Neural progenitor cell (in vitro differentiated cells): ENCODE measurements at places on chromosomes 3 and 15. TPM values are rescaled to one million over a fixed set of nuclear protein-coding genes. Genes with fewer than 3 reads are reported as not detected.

DNA sequence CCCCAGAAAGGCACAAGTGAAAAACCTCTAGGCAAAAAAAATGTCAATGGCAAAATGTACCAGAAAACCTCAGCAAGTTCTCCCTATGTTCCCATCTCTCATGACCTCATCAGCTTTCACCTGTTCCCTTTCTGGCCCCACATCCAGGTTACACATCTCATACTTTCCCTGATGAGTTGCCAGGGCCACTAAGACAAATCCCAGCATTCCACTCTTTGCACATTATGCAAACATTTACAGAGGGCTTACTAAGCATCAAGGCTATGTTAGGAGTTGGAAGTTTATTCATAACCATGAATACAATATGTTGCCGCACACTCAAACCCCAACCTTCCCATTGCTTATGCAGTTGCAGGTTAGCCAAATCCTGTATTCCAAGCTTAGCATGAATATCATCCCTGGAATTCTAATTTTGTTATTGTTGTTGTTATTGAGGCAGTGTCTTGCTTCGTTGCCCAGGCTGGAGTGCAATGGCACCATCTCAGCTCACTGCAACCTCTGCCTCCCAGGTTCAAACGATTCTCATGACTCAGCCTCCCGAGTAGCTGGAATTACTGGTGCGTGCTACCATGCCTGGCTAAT is 129.3 kb upstream of the UBE2E2 start:
- no peak for DNase-seq

DNA sequence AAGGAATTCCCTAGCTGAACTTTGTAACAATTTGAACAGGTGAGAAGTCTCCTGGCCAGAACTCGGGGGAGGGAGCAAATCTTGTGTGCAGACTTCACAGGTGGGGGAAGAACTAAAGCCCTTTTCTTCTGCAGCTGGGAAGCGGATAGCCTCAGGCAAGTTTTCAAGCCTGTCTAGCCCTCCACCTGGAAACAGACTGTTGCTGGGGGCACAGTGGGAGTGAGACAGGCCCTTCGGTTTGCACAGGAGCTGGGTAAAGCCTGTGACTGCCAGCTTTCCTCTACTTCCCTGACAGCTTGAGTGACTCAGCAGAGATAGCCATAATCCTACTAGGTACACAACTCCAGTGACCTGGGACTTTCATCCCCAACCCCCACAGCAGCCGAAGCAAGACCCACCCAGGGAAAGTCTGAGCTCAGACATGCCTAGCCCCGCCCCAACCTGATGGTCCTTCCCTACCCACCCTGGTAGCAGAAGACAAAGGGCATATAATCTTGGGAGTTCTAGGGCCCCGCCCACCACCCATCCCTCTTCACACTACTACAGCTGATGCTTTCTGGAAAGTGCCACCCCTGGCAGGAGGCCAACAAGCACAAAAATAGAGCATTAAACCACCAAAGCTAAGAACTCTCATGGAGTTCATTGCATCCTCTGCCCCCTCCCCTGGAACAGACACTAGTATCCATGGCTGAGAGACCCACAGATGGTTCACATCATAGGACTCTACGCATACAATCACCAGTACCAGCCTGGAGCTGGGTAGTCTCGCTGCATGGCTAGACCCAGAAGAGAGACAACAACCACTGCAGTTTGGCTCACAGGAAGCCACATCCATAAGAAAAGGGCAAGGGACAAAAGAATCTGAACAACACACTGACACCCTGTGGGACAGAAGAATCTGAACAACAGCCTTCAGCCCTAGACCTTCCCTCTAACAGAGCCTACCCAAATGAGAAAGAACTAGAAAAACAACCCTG is 479.0 kb downstream of the RAP2B start:
- DNase-seq = peak; percentile 2

GRCh38 chr3:127068111-127068810 is 85.3 kb downstream of the PLXNA1 start:
- no peak for DNase-seq

DNA sequence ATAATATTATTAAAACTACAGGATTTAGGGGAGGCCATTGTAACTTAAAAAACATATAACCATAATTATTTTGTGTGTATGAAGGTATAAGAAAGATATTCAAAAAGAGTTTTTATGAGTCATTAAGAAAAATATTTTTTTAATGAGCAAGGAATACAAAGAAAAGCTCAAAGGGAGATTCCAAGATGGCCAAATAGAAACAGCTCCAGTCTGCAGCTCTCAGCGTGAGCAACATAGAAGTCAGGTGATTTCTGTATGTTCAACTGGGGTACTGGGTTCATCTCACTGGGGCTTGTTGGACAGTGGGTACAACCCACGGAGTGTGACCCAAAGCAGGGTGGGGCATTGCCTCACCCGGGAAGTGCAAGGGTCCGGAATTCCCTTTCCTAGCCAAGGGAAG is 336.1 kb downstream of the TBL1XR1 start:
- no peak for DNase-seq

The ACTRT3 gene
- 0.31 and 0.34 TPM in 2 replicates for total RNA-seq

GRCh38 chr3:73705792-73706191 is 81.1 kb upstream of the PDZRN3 start:
- DNase-seq = no peak

DNA sequence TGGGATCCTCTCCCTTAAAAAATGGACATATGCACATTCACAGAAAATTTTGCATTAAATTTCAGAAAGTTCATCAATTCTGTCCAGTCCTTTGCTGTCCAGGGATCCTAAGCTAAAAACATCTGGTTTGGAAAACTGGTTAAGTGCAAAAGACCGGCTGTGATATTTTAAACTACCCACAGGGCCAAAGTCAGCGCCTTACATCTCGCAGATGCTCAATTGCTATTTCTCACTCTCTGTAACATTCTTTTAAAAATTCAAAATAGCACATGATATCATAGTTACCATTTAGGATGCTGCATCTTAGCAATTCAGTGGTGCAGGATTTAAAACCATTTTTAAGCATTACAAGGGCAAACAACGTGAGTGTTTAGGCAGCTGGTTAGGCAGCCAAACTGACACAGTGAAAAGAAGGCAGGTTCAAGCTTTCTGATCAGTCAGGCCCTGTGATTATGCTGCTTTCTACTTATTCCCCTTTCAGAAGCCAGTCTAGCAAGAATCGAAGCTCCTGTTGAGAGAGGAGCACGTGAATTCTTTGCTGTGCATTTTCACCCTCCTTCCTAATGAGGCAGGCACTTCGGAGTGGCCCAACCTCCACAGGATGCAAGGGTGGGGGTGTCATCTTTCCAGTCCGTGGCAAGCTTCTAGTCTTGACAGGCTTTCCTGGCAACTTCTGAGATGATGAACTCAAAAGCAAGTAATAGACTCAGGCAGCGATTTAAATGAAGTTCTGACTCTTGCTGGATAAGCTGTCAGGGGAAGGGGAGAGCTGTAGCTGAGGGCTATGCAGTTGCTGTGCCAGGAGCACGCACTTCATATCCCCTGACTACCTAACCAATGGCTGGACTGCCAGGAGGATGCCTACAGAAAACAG is 8.8 kb downstream of the PRICKLE2 start:
- peak; percentile 53 for DNase-seq

The ST3GAL6 gene
- total RNA-seq = 13.5 and 18.6 TPM in 2 replicates

GRCh38 chr3:151168269-151169094 is 34.5 kb downstream of the GPR171 start:
- DNase-seq = peak; percentile 81

The RPL22L1 gene
- 84.3 and 107 TPM in 2 replicates for total RNA-seq
